ENCODE measurements at places on chromosomes 7 and 10.

- DNase-seq, result no peak
These were observed 151.8 kb upstream of the STK17A start for GRCh38 chr7:43431020-43431595.

- DNase-seq, result no peak
These were observed 218.9 kb downstream of the DOCK4 start for GRCh38 chr7:111987115-111987826.

DNA sequence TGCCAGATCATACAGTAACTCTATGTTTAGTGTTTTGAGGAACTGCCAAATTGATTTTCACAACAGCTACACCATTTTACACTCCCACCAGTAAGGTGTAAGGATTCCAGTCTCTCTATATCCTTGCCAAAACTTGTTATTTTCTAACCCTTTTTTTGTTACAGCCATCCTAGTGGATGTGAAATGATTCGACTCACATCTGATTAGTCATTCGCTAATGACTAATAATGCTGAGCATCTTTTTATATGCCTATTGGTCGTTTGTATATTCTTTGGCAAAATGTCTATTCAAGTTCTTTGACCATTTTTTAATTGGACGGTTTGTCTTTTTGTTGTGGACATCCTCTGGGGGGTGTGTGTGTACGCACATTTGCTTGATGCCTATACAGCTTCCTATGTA is 142.8 kb downstream of the DGKB start:
- no peak for DNase-seq

- DNase-seq, result peak; percentile 9
These were observed 1.0 kb upstream of the FAM20C start for GRCh38 chr7:191105-191980.

Data from stimulated activated CD4-positive, alpha-beta T cell treated with anti-CD3 and anti-CD28 coated beads, Interleukin-15, amount 100 ng/mL, for 24 hours (primary cell).